ENCODE measurements at places on chromosomes 4 and X. TPM values are rescaled to one million over a fixed set of nuclear protein-coding genes. Genes with fewer than 3 reads are reported as not detected.

The WFS1 gene
- total RNA-seq: 1.3 TPM

DNA sequence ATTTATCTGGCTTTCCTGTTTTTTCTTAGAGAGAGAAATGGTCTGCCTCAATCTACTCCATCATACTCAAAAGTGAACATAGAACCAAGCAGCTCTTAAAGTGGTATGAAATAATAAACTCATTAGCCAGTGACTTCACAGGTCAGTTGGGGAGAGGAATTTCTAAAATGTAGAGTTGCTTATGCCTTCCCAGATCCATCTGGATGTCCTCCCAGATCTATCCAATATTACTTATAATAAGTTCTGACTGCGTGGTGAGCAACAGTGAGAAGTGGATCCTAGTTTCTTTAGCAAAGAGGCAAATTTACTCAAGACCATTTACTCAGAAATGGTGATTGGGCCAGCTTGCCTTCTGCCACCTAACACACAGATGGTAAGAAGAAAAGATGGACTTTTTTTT lies 748.0 kb downstream of the PCDH18 start:
- H3K27me3 ChIP-seq: no peaks in the 10 kb centered on the region
- DNase-seq: no peak
- no peak overlapping the region for H3K27ac ChIP-seq
- no peak overlapping the region for H3K4me3 ChIP-seq

- H3K4me1 ChIP-seq: peaks cover 26% of the 10 kb centered on the region
- no peak overlapping the region for H3K4me3 ChIP-seq
- H3K27ac ChIP-seq: no peak overlapping the region
- H3K36me3 ChIP-seq: peaks cover 57% of the 10 kb centered on the region
Observed at GRCh38 chr4:102593147-102593546, 92.0 kb downstream of the NFKB1 start.

GRCh38 chr4:130424211-130424610 lies 1328.3 kb downstream of the C4orf33 start:
- H3K4me3 ChIP-seq: no peak overlapping the region
- no peaks in the 10 kb centered on the region for H3K36me3 ChIP-seq
- no peaks in the 10 kb centered on the region for H3K4me1 ChIP-seq
- DNase-seq: no peak
- H3K27me3 ChIP-seq: no peaks in the 10 kb centered on the region

DNA sequence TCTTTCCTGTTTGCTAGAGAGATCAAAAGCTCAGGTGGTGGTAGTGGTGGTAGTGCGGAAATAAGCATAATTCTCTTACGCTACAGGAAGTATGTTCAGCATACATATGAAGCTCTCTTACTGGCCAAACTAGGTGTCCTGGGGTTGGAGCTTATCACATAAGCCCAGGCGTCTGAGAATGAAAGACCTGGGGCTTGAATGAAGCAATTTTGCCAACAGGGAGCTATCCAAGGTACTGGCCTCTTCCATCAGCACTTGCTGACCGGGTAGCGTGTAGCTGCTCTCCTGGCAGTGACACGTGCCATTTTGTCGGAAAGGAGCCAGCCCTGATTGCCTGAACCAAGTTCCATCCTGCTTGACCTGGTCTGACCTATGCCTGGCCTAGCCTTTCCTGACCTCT lies 65.9 kb upstream of the HPF1 start:
- no peak overlapping the region for H3K27ac ChIP-seq
- no peak for DNase-seq
- no peak overlapping the region for H3K4me3 ChIP-seq

GRCh38 chr4:125398263-125399002 lies 83.7 kb downstream of the FAT4 start:
- no peak overlapping the region for H3K4me3 ChIP-seq
- no peaks in the 10 kb centered on the region for H3K36me3 ChIP-seq
- H3K4me1 ChIP-seq: no peaks in the 10 kb centered on the region
- DNase-seq: no peak
- no peaks in the 10 kb centered on the region for H3K27me3 ChIP-seq

The LEF1 gene
- 409 TPM for total RNA-seq

The ADGRG2 gene
- not detected for total RNA-seq

- no peak overlapping the region for H3K4me3 ChIP-seq
- no peaks in the 10 kb centered on the region for H3K27me3 ChIP-seq
- H3K36me3 ChIP-seq: no peaks in the 10 kb centered on the region
- H3K27ac ChIP-seq: no peak overlapping the region
- no peaks in the 10 kb centered on the region for H3K4me1 ChIP-seq
Observed at GRCh38 chr4:65580551-65580950, 89.7 kb downstream of the EPHA5 start.
